ENCODE measurements at places on chromosomes 4 and X.

DNA sequence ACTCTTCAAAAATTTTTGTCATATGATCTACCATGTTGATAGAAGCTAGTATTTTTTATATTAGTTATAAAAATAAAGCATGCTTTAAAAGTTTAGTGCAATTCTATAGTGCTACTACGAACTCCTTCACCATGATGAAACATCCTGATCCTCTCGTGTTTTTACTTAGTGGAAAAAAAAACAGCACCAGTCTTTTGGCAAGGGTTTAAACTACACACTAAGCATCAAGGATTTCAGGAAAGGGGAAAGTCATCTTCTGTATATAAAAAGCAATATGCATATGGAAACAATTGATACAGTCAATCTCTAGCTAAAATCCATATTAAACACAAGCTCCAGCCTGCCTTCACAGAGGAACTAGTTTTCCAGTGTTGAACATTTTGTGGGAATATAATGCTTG is 18.7 kb downstream of the CHM start:
- no peak for DNase-seq

DNA sequence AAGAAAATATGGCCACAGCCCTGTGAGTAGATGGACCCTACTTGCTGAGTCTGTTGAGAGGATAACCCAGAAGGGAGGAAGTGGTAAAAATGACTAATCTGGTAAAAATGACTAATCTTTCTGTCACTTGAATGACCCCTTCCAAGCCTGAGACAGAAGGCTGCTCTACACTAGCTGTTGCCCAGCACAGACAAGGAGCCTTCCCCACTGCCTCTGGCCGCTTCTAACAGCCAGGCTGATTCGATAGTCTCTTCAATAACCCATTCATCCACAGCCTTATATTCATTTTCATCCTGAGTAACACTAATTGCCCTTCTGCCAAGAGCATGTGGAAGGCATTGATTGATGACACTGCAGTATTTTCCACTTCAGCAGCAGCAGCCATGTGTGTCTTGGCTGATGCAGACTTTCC is 18.4 kb downstream of the MAGEB17 start:
- no peak for DNase-seq

GRCh38 chr4:101596781-101597552 is 193.6 kb upstream of the BANK1 start:
- no peak for DNase-seq

GRCh38 chr4:138981930-138982390 is 33.6 kb upstream of the NOCT start:
- peak; percentile 61 for DNase-seq

DNA sequence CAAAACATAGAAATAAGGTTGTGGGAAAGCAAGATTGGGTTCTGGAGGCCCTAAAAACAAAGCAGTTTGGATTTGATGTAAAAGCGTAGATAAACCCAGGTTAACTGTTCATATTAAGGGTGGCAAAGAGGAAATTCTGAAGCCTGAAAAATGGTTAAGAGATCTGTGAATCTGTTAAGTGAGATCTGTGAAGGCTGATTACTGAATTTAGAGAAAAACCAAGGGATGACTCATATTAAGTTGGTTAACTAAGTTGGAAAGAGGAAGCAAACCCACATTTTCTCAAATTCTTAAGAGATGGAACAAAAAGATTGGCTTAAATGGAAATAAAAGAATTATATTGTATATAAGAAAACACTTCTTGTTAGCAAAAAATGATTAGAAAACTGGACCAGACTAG is 22.8 kb downstream of the GPAT3 start:
- no peak for DNase-seq

- no peak for DNase-seq
Measured at GRCh38 chrX:24392709-24393108, 32.3 kb downstream of the SUPT20HL1 start.

GRCh38 chrX:115525486-115525885 is 35.5 kb upstream of the PLS3 start:
- DNase-seq = no peak

GRCh38 chrX:123835661-123836371 is 24.0 kb upstream of the XIAP start:
- no peak for DNase-seq

DNA sequence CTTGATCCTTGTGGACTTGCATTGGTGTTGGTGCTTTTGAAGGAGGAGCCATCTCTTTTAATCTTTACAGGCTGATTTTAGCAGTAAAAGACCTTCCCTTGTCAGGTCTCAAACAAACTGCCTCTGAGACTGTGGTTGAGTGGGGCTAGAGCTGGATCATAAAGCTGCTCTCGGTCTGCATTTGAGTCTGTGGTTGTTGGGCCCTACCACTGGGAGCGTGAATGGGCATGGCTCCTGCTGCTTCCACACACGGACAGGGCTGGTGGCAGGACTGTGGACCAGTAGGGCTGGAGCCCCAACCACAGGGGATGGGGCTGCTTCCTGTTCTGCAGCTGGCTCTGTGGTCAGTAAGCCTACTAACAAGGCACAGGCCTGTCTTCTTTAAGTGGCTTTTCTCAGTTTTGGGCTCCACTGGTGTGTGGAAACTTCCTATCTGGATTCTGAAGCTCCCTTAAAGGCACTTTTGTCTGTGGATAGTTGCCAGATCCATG is 130.6 kb downstream of the RBM46 start:
- no peak for DNase-seq

GRCh38 chr4:6271206-6271605 is 1.6 kb downstream of the WFS1 start:
- DNase-seq = no peak

- DNase-seq = no peak
Measured at GRCh38 chrX:124829930-124830329, 483.6 kb downstream of the SH2D1A start.

GRCh38 chr4:107130157-107130556 is 94.0 kb upstream of the DKK2 start:
- DNase-seq = no peak

DNA sequence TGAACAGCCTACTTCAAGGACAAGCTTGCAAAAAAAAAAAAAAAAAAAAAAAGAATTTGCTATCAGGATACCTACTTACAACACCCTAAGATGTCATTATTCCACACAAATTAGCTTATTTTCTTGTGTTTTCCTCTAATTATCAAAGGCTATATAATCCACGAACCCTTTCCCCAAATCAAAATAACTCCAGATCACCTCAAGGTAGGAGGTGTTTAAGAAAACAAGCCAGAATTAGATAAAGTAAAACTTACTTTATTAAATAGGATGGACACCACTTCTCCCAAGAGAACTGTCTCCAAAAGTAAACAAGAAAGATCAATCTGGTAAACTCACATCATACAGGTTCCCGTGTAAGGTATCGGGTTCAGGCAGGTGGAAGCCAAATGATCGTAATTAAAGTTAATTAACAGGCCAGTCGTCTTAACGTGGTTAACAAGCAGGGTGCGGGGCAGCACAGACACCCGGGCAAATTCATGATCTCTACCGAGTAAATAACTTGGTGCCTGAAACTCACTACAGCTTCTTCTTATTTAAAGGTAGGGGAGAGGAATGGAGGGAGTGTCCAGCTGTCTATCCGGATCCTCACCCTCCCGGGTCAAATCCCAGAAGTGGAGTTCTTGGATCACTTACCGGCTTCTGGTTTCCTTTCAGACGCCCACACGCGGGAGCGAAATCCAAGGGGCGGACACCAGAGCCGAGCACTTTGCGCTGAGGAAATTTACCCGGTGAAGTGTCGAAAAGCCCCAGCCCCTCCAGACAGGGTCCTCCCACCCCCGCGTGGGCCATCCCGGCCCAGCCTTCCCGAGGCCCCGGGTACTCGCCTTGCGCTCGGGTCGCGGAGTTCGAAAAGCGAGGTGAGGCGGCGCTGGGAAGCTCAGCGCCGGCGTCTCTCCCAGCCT is 708 bp downstream of the ARAP2 start:
- DNase-seq = peak; percentile 87

- no peak for DNase-seq
Measured at GRCh38 chrX:152245213-152245612, 106.8 kb upstream of the MAGEA10 start.

GRCh38 chrX:100695991-100696390 is 35.9 kb downstream of the SYTL4 start:
- DNase-seq = no peak

- no peak for DNase-seq
Measured at GRCh38 chr4:169975131-169975837, 50.9 kb downstream of the MFAP3L start.

DNA sequence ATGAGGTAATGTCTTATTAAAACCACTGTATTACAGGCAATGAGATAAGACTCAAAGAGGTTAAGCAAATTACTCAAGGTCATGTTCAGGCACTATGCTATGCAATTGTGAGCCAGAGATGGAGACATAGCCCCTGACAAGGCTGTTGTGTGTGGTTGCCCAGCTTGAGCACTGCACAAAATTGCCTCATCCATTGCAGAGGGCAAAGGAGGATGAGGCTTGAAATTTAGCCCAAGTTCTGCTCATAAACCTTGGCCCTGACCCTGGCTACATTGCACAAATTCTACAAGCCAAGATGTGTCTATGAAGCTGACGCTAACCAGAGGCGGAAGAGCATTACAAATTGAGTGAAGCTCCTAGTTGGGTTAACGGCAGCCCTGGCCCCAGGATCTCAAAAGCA is 65.6 kb upstream of the PGM2 start:
- DNase-seq = no peak

GRCh38 chr4:20127626-20128025 is 124.1 kb upstream of the SLIT2 start:
- DNase-seq = no peak

DNA sequence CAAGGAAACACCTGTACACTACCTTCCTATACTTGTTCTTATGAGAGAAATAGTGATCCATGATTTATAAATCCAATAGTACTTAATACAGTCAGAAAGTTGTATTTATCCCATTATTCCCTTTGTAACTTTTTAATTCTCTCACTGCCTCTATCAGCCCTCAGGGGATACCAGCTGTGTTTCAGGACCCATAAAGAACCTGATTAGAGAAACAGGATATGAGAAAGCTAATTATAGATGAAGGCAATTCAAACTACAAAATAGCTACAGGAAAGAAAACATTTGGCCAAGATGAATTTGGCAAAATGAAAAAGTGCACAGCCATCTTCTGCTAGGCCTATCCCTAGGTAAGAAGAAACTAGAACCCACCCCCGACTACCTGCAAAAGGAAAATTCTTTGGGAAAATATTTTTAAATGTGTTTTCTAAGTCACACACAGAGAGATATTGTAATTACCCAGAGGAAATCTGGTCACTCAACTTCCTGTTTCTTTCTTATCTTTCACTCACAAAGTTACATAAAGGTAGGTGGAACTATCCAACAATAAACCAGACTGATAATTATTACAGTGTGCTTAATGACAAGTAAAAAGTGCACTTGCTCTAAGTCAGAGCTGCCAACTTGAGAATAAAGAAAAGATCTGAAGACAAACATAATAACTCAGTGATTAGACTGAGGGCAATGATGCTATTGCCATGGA is 836.5 kb upstream of the HTR2C start:
- no peak for DNase-seq

GRCh38 chr4:33841120-33841519 is 2403.2 kb downstream of the ARAP2 start:
- no peak for DNase-seq

DNA sequence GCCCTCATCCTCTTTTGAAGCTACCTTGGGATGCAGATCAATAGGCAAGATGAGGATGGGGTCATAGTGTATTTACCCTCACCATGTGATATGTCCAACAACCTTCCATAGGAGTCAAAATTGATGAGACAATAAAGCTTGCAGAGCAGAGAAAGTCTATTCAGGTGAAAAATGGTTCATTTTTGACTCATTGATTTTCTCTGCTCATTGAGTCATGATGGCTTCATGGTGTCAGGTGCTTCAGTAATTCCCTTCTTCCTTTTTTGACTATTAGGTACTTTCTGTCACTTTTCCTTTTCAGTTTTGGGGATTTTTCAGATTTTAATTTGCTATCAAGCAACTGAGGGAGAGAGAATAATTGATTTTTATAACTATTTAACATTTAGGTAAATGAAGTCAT is 55.9 kb upstream of the IL2 start:
- DNase-seq = no peak

DNA sequence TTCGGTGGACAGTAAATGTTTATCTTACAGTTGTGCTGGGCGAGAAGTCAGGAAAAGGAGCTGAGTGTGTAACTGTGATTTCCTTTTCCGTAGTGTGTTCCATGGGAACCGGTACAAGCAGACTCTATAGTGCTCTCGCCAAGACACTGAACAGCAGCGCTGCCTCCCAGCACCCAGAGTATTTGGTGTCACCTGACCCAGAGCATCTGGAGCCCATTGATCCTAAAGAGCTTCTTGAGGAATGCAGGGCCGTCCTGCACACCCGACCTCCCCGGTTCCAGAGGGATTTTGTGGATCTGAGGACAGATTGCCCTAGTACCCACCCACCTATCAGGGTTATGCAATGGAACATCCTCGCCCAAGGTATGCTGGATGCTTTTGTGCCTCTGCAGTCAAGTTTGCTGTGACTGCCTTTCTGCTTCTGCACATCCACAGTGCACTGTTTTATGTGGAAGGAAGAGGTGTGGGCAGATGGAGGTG is 27.4 kb downstream of the NOCT start:
- DNase-seq = no peak

DNA sequence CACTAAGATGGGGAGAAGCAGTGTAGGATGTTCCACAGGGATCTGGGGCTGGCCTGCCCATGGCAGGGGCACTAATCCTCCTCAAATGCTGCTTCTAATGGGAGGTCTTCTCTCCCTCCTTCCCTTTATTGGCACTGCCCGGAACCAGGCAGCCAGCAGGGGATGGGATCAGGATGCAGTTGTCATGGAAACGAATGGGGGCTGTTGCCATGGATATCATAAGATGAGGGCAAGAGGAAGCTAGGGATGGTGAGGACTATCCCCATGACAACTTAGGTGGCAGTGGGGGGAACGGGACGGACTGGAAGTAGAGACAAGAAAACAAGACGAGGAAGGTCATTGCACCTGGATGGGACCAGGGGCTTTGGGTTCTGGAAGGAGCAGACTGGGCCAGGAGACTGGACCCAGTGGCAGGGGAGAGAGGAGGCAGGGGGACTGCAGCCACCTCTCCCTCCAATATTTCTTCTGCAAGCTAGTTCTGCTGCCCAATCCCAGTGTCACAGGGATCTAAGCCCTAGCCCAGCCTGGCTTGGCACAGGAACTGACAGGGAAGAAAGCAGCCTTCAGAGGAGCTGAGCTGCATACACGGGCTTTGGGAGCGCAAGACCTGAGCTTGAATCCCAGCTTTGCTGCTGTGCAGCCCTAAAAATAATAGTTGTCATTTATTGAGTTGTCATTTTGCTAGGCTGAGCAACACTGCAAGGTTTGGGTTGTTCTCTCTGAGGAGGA is 19.0 kb downstream of the IQSEC2 start:
- DNase-seq = no peak

- no peak for DNase-seq
Measured at GRCh38 chr4:110059556-110060191, 138.7 kb downstream of the ELOVL6 start.

DNA sequence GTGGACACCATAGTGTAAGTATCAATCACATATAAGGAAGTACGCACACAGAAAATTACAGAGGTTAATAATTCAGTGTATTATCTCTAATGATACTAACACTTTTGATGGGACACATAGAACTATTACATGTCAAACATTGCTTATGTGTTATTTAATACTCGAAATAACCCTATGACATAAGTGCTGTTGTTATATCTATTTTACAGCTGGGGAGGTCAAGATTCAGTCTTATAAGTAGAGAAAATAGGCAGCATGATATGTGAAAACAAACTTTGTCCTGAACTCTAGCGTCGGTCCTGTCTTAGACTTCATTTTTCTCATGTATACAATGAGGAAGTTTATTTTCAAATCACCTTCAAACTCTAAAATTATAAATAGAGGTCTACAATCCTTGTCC is 23.2 kb downstream of the ENPEP start:
- no peak for DNase-seq

GRCh38 chr4:36326476-36327029 is 45.1 kb downstream of the DTHD1 start:
- DNase-seq = no peak

GRCh38 chr4:10740891-10741620 is 56.5 kb upstream of the CLNK start:
- no peak for DNase-seq
